Mesenteric fat pad (tissue), 1 donor: ENCODE measurements at places on chromosomes 2 and 18. TPM values are rescaled to one million over a fixed set of nuclear protein-coding genes. Genes with fewer than 3 reads are reported as not detected.
A peak's percentile ranks its signal among the peaks of the same experiment; 100 is the strongest.

FAM117B gene
- 3.3 TPM for total RNA-seq

KLHL29 gene
- 23.6 TPM for total RNA-seq

DNA sequence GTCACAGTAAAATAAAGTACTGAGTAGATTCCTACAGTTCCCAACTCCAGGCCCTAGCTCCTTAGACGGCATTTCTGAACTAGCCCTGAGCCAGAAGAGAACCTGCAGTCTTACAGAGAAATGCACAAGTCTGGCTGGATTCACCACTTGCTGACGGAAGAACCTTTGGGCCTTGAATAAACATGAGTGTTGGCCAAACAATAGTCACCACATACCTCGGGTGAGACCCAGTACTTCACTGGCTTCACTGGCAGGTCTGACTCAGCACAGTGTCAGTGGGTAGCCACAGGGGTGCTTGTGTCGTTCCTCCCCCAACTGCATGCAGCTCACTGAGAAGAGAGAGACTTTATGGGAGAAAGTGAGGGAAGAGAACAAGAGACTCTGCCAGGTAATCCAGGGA is 88.9 kb downstream of the TMEM185B start:
- DNase-seq, result no peak

- no peak for DNase-seq
Measured at GRCh38 chr2:154368153-154368552, 330.3 kb upstream of the KCNJ3 start.

DNA sequence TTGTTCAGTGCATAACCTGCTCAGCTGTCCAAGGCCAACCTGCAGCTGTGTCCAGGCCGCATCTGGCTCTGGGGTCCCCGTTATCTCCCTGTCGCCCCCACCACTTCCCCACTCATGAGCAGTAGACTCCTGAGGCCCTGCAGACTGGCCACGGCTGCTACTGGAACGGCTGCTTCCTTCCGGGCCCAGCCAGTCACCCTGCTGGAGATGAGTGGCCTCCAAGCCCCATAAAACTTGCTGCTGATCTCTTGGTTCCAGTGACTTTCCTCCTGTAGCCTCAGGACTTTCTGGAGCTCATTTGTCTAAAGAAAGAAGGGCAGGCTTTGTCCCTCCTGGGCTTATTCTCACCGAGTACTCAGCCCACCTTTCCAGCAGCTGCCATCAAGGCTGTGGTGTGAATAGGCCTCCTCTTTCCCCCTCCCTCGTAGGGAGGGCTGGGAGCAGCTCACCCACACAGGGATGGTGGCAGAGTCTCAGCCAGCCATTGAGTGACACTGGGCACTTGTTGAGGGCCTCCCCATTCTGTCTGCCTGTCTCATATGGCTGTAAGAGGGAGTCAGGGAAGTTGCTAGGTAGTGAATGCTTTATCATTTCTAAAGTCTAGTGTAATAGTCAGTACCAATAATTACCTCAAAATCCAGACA is 257.3 kb downstream of the MYCN start:
- peak; percentile 64 for DNase-seq

DNA sequence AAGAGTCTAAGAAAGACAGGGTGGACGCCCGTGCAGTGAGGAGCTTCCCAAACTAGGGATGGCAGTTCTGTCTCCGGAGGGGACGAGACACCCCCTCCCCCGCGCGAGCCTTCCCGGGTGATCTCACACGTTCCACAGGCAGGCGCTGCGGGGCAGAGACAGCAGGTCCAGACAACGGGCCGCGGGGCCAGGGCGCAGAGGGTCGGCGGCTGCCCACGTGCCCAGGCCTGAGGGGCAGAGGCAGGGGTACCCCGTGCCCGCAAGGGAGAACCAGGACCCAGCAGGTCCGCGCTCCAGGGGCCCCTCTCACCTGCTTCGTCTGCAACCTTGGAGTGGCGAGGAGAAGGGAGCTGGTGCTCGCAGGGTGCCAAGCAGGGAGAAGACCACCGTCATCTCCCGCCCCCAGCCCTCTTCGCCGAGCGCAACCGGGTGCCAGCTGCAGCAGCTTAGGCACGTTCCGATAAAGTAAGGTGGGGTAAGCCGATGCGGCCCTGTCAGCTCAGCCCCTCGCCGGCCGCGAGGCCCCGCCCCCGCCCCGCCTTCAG is at the start of gene GPR155:
GPR155 (minus strand) TSS at position 467 of the 545 bp plus-strand sequence. CDS start 5,073 bp downstream, outside the sequence.
- peak; percentile 93 for DNase-seq
